ENCODE measurements at places on chromosomes 1 and 21. TPM values are rescaled to one million over a fixed set of nuclear protein-coding genes. Genes with fewer than 3 reads are reported as not detected.

- no peak for DNase-seq
Measured at GRCh38 chr1:184056921-184057555, 5.5 kb downstream of the TSEN15 start.

The OR2M3 gene
- total RNA-seq: not detected

- DNase-seq: no peak
Measured at GRCh38 chr1:3638676-3639075, 11.2 kb downstream of the WRAP73 start.

GRCh38 chr1:67723620-67724019 is 38.6 kb downstream of the GADD45A start:
- DNase-seq: peak; percentile 45

DNA sequence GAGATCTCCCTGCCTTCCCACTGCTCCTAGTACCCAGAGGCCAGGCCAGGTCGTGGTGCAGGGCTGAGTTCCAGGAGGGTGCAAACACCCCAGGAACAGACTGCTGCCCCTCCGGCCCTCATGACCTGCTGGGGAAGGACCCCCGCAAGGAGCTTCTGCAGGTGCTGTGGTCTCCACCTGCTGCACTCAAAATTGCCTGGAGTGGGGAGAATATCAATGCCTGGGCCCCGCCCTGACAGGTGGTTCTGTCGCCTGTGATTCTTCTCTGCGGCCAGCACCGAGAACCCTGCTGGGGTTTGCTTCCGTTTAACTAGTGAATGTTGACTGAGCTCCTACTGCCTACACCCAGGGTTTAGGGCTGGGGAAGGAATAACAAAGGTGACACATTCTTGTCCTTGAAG is 2.1 kb upstream of the TFF3 start:
- no peak for DNase-seq

The GLIS1 gene
- total RNA-seq: not detected
